Activated CD8-positive, alpha-beta T cell treated with anti-CD3 and anti-CD28 coated beads for 36 hours (primary cell): ENCODE measurements at places on chromosomes 3 and 15. TPM values are rescaled to one million over a fixed set of nuclear protein-coding genes. Genes with fewer than 3 reads are reported as not detected.

GRCh38 chr15:75360391-75360790, 8.0 kb downstream of the MAN2C1 start:
- DNase-seq: no peak

TGM5 gene
- 0.11 TPM for total RNA-seq

- no peak for DNase-seq
Measured at GRCh38 chr3:191246630-191247029, 47.6 kb downstream of the OSTN start.

GRCh38 chr3:28745436-28745835, 396.8 kb upstream of the AZI2 start:
- no peak for DNase-seq

DNA sequence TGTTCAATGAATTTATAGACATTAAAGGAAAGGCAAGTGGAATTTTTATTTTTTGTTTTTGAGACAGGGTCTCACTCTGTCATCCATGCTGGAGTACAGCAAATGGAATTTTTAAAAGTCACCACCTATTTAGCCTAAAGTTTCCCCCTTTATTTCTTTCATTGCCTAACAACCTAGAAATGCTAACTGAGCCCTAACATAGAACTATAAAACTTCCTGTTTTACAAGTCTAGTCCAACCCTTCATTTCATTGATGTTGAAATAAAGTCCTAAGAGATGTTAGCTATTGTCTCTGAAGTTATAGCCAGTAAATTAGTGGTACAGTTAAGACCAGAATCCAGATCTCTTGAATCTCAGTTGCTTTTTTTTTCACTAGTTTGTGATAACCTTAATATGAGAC, 39.0 kb downstream of the MAPK6 start:
- no peak for DNase-seq

DNA sequence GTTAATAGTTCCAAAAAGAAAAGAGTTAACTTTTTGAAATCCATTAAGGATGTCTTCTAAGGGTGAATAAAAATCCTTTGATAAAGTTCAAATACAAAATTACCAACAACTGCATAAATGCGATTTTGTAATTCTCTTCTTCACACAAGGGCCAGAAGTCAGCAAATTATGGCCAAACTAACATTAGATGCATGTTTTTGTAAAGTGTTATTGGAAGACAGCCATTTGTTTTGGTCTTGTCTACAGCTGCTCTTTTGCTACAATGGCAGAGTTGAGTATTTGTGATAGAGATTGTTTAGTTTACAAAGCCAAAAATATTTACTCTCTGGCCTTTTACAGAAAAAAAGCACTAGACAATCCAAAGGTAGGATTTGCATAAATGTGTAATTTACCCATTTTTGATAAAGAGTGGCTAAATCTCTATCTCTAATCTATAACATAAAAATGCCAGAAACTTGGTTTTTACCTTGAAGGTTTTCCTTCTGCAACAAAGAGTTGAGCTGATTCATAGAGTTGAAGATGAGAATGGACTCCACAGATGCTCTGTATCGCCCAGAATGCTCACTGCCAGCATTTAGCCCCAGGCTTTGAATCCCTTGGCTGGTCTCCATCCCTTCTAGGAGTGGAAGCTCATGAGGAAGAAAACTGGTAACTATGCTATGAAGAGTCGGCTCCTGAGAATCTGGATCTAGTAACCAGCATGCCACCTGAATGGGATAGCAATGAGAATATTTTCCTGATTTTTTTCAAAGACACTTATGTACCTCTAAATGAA, 64.5 kb downstream of the POLQ start:
- no peak for DNase-seq

- no peak for DNase-seq
Measured at GRCh38 chr15:74406992-74407705, 26.6 kb downstream of the SEMA7A start.

GRCh38 chr15:63408524-63408923, 26.9 kb upstream of the CA12 start:
- DNase-seq: no peak

WDR72 gene
- not detected for total RNA-seq

DNA sequence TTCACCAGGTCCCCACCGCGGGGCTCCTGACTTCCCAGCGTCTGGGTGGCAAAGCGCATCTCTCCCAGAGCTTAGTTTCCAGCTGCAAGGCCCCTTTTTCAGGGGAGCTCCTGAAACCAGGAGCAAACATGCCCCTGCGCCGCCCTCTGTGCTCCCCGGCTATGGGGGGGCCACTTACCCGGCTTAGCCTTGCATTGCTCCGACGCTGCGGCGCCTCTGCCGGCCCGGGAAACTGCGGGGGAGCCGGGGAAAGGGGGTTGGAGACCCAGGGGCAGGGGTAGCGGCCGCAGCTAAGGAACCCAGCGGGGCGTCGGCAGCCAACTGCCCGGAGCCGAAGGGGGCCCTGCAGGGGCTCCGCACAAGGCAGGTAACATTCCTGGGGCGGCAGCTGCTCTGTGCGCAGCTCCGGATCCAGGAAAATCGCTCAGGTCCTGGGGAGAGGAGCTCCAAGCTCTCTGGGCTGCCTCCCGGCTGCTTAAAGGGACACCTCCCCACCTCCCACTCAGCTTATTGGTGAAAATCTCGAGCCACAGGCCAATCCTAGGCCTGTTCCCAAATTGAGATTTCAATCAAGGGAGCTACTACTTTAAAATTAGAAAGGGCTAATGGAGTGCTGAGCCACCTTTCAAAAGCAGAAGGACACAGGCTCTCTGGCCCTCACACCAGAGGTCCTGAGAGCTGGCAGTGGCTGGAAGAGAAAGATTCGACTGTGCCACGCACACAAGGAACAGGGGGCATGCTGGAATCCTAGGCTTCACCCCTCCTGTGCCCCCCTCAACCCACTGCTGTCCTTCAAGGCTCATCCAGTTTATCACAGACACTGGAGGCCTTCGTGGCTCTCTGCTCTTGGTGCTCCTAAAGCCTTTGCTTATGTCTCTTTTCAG, 42.7 kb upstream of the PRICKLE2 start:
- no peak for DNase-seq

DNA sequence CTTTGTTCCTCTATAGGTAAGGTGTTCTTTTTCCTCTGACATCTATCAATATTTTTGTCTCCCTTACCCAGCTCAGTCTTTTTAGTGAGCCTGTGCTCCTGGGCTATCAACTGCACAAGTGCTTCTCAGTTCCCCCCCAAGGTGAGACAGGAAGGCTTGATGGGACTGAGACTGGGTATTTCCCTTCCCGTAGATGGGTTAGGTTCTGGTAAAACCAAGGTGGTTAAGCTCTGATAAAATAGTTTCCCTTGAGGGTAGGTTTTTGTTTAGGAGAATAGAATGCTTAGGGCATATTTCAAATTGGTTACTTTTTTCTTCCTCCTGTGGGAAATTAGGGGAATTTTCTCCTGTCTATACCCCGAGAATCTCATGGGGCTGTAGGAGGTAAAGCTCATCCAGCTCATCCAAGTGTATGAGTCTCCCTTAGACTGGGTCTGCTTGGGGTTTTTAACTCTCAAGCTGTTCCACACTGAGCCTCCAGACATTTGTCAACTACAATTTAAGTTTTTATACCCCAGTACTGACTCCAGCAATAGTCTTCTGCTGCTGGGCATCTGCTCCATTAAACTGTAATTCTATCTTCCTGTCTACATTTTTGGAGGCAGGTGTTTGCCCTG, 44.9 kb downstream of the OXSR1 start:
- no peak for DNase-seq

SLC22A14 gene
- not detected for total RNA-seq

TMEM207 gene
- not detected for total RNA-seq

EPHA3 gene
- total RNA-seq: not detected

CXCR6 gene
- 3.2 TPM for total RNA-seq

GRCh38 chr15:62334536-62334935, 169.5 kb upstream of the C2CD4B start:
- no peak for DNase-seq

- DNase-seq: no peak
Measured at GRCh38 chr15:71455107-71455506, 339.8 kb downstream of the THSD4 start.

AADACL2 gene
- not detected for total RNA-seq

- no peak for DNase-seq
Measured at GRCh38 chr15:22969489-22969888, 10.7 kb downstream of the CYFIP1 start.

- DNase-seq: no peak
Measured at GRCh38 chr15:33207646-33208045, 13.1 kb upstream of the FMN1 start.

DNA sequence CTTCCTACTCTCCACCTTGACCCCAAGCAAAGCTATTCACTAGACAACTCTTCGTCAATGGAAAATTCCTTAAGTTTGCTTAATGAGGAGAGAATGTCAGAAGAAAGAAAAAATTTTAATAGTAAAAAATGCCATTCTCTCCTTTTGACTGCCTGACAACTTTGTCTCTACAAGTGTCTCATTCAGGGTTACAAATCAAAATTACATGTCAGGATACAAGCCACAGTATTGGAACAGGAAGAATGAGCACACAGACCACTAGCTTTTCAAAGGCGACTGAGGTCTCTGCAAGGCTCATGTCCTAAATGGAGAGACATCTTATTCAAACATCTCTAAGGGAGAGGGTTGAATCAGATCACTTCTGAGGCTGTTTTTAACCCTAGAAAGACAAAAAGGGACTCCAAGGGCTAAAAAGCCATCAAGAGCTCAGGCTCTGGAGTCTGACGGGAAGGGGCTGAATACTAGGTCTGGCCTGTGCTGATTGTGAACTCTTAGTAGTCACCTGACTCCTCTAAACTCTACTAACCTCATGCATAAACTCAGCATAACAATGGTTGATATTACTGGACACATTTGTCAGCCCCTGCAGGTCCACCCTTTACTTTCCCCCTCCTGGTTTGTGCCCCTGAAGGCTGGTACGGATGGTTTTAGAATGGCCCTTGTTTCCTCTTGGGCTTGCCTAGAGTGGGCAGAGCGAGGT, 12.8 kb upstream of the MEIS2 start:
- no peak for DNase-seq

DNA sequence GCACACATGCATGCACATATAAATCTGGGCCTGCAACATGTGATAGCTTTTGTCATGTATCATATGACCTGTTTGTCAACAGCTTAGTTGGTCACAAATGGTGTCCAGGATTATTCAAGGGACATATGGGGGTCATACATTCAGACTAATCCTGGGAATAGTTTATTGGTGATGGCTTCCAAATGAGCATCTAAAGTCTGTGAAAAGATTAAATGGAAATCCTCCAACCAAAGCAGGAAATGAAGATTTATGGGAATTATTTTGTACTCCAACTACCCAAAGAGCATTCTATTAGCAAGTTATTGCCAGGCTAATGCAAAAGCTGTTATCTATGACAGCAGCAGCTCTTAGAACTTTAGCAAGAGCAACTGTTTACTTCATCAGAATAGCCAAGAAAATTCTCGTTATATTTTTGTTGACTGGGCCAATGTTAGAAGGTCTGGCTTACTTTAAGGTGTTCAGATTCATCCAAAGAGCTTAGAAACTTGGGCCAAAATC, 7.1 kb downstream of the FSTL1 start:
- no peak for DNase-seq

DNA sequence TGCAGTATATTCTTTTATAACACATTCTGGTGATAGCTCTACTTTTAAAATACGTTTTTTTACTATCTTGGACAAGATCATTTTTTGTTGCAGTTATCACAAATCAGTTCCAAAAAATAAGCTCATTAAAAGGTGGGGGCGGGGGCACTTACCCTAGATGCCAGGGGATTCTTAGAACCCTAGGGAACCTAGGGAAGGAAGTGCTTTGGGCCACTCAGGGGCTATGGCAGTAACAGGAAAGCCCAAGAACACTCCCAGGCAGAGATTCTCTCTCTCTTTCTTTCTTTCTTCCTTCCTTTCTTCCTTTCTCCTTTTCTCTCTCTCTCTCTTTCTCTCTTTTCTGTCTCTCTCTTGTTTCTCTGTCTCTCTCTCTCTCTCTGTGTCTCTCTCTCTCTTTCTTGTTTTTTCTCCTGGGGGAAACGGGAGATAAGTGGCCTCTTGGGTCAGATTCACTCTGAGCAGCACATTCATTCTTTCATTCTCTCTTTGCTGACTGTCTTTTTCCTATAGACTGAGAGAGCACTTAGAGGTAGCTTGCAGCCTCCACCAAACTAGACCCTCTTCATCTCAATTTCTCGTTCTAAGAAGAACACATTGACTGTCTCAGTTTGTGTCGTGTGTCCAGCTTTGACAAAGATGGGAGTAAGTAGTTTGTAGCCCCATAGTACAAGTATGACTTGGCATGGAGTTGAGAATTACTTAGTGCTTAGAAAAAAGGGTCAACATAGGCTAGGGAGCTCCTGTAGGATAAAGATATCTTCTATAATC, 16.6 kb downstream of the SCAANT1 start:
- no peak for DNase-seq
